ENCODE measurements at places on chromosomes 16 and 17.

DNA sequence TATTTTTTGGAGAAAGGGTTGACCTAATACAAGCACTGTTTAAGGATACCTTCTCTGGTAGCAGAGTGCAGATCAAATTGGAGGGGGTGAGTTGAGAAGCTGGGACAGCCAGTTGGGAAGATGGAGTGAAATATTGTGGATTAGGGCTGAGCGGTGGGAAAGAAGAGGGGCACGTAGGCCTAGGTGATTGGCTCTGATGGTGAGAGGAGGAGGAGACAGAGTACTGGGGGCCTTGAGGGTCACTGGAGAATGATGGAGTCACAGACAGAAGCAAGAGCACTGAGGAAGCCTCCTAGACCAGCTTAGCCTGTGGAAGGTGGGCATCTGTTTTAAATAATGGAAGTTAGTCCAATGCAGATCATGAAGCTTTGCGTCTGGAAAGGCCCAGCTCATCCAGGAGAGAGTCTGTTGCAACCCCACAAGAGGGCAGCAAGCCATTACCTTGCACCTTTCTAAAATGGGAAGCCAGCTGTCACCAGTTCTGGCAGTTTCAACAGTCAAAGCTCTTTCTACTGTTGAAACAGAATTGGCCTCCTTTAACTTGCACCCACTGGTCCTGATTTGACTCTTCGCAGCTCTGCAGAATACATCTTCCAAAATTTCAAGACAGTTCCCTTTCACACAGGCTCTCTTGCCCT is 11.8 kb downstream of the SLC9A5 start:
- DNase-seq, result no peak

DNA sequence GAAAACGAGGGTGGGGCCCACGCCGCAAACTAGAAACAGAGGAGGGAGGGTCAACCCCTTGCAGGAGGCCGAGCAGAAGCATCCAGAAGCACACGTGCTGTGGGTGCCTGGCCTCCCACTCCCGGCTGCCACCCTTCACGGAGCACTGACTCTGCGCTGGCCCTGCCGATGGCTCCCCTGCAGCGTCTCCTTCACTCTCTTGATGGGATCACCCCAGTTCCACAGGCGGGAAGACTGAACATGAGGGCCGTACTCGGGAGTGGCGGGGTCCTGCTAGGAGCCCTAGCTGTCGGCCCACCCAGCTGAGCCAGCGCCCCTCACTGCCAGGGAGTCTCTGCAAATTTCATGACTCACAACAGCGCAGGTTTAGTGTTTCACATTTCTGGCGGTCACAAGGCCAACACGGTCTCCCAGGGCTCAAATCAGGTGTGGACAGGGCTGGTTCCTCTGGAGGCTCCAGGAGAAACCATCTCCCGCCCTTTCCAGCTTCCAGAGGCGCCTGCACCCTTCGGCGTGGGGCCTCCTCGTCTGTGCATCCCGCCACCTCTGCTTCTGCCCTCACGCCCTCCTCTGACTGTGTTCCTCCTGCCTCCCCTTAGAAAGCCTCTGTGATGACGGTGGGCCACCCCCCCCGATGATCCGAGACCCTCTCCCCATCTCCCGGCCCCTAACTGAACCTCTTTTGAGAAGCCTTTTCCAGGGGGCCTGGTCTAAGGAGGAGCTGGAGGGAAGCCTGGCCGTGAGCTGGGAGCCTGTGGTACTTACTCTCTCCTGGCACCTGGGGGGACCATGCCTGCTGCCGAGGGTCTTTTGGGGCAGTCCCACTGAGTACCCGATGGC is 2.0 kb downstream of the PTX4 start:
- no peak for DNase-seq

DNA sequence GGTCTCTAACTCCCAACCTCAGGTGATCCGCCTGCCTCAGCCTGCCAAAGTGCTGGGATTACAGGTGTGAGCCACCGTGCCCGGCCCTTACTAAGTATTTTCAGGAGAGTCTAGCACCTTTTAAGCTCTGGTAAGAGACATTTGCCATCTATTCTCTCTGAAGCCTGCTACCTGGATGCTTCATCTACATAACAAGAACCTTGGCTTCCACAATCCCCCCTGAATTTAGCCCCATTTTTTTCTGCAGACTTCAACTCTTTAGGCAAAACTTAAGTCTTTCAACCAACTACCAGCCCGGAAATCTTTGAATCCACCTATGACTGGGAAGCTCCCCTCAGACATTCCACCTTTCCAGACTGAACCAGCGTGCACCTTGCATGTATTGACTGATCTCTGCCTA is 14.0 kb upstream of the UBE2I start:
- DNase-seq, result no peak

DNA sequence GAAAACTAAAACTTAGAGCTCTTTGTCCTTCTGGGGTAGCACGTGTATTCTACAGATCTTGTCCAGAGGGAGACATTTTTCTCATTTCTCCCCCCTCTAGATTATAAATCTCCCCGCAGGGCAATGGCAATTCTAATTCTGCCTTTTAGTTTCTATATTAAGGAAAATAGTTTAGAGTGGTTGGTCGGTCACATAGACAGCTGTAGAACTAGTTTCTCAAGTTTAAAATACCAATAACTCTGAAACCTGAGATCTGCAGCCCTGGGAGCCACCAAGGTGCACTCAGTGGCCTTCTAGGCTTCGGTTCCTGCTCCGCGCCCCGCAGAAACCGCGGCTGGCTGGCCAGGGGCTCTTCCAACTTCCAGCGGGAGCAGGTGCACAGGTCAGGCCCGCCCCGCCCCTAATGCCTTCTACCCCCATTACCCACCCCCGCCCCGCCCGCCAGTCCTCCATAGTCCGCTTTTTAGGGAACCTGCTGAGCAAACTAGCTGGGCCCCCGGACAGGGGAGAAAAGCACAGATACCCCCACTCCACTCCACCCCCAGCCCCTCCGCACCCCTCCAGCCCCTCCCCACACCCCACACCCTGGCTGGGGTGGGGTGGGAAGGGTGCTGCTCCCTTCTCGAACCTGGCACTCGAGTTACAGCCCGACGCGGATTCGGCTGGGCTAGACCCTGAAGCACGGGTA is 431 bp downstream of the SLFN11 start:
- DNase-seq, result peak; percentile 5

- DNase-seq, result no peak
Measured at GRCh38 chr16:72829846-72830775, 217.8 kb downstream of the ZFHX3 start.

GRCh38 chr17:61617330-61617729 is 26.3 kb upstream of the NACA2 start:
- DNase-seq, result no peak

DNA sequence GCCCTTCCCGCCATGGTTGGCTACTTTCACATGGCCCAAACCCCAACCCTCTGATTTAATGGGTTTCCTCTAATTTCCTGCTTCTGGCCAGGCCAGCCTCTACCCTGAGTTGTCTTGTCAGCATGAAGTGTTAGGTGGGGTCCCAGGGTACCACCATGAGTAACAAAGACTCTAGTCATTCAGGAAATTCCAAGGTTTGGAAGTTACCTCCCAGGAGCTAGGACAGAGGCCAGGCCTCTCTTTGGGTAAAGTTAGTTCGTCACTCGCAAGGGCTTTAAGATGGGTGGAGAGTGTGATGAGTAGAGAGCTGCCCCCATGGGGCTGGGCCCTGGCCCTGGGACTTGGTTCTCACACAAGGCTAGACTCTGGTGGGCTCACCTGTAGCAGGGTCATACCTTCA is 54.6 kb downstream of the PLD6 start:
- DNase-seq, result no peak

DNA sequence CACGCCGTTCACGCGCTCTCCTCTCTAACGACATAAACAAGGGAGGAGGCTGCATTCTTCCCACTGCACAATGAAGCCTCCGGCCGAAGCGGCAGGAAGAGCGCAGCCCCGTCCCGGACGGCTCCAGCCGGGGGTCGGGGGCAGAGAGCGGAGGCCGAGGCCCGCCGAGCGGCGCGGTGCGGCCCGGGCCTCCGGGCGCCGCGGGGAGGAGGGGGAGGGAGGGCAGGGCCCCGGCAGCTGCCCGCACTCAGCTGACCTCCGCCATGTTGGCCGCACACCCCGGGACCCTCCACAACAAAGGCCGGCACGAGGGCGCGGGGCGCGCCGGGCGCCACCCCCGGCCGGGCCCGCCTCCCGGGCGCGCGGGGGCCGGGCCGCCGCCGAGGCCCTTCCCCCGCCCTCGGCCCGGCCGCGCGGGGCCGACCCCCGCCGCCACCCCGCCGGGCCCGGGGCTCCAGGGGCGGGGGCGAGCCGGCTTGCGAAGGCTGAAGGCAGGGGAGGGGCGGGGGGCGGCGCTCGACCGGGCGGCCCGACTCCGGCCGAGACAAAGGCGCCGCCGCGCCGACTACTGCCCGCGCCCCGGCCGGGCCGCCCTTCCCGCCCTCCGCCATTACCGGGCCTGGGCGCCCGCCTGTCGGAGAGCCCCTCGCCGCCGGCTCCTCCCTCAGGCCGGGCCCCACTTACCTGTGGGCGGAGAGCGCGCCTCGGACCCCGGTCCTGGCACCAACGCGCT is 527 bp downstream of the SIAH1 start:
- peak; percentile 8 for DNase-seq

GRCh38 chr17:38922538-38923297 is 2.7 kb upstream of the LASP1NB start:
- no peak for DNase-seq

DNA sequence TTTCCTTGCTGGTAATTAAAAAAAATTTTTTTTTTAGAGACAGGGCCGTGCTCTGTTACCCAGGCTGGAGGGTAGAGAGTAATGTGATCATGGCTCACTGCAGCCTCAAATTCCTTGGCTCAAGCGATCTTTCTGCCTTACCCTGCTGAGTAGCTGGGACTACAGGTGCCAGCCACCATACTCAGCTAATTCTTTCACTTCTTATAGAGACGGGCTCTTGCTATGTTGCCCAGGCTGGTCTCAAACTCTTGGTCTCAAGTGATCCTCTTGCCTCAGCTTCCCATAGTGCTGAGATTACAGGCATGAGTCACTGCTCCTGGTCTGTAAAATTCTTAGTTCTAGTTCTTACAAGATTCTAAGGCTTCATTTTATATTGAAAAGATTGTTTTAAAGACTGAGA is 11.1 kb downstream of the SMIM36 start:
- no peak for DNase-seq

DNA sequence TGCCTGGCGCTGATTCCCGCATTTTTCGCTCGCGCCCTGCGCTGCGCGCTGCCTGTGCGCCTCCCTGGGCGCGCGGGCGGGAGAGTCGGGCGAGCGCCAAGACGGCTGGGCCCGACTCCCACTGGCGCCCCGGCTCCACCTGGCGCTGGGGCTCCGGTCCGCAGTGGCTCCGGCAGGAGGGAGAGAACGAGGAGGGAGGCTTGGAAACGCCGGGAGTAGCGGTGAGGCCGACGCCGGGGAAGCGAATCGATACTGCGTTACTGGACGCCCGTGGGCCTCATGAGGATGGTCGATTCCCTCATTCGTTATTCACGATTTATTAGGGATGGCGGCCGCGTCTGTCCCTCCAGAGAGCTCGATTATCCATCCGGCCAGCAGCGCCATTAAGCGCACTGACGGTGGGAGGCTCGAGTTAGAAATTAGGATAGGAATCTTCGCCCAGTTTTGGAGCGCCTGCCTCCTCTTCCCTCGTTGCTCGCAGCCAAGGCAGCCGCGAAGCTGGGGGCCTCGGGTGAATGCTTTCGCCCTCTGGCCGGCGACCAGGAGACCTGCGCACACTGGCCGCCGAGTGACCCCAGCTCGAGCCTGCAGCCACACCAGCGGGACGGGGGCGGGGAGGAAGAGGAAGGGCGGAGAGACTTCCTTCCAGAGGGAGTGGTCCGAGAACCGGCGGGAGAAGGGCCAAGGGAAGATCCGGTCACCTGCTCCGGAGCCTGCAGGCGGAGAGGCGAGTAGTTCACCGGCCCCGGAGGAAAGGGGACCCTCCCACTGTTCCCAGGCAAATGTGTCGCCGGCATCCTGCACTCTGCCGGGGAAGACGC is 1.3 kb upstream of the PCGF2 start:
- no peak for DNase-seq

DNA sequence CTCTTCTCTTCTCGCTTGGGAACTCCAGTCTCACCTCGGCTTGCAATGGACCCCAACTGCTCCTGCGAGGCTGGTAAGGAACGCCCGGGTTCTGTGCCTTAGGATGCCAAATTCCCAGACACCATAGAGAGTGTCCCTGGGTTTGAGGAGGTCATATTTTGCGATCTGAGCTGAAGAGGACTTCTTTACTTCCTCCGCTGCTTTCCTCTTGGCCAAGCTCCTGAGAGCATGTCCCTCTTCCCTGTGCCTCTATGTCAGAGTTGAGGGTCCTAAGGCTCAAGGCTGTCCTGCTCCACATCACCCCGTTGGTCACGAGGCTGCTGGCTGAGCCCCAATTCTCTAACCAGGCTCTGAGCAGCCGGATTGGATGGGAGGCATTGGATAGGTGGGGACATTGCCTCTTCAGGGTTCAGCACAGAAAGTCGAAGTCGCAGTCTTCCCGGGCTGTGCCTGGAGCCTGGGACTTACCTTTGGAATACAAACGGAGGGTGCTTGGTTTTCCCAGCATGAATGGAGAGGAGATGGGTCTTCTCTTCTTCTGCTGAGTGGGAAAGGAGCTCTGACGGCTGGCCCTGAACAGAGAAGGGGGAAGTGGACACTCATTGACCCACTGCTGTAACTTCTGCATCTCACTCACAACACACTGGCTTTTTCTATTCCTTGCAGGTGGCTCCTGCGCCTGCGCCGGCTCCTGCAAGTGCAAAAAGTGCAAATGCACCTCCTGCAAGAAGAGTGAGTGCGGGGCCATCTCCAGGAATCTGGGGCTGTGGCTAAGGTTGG is 416 bp downstream of the MT1H start:
- DNase-seq, result no peak

DNA sequence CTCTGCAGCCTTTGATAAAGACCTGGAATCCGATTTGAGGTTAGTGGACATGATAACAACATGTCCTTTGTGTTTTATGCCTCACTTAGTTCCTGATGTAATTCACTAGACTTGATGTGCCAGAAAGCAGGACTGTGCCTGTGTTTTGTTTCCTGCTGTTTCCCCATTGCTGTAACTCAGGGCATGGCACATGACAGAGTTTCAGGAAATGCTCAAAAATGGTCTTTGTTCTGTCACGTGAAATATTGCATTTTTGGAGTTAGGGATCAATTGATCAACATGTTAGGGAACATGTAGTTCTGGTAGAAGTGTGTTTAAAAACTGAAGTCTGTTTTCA is 32.8 kb downstream of the DHX38 start:
- DNase-seq, result no peak

GRCh38 chr17:49914664-49915063 is 54.3 kb upstream of the DLX4 start:
- no peak for DNase-seq

- no peak for DNase-seq
Measured at GRCh38 chr16:12543700-12544476, 259.8 kb downstream of the CPPED1 start.

DNA sequence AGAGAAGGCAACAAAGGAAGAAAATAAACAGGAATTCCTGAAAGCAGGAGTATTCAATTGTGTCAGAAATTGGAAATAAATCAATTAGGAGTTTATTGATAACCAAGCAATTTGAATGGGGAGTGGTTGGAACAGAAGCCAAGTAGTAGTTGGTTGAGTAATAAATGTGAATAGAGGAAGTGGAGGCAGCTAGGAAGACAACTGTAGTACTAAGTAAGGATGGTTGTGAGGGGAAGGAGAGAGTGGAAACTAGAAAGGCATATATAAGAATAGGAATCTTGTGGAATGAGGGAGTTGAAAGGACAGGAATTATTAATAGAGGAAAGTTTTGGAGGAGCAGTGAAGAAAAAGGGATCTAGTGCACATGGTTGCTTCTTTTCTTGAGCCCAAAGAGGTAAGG is 34.4 kb downstream of the NFAT5 start:
- no peak for DNase-seq

- DNase-seq, result no peak
Measured at GRCh38 chr17:34728771-34729310, 149.5 kb downstream of the TMEM132E start.

- DNase-seq, result no peak
Measured at GRCh38 chr16:21163576-21163975, 5.1 kb downstream of the LDAF1 start.
